ENCODE measurements at places on chromosomes 1 and 21.

- peak; percentile 42 for DNase-seq
These were observed 83.4 kb downstream of the LYST start for GRCh38 chr1:235783148-235783776.

- DNase-seq, result peak; percentile 15
These were observed 6.7 kb downstream of the PTTG1IP start for GRCh38 chr21:44866780-44867179.

DNA sequence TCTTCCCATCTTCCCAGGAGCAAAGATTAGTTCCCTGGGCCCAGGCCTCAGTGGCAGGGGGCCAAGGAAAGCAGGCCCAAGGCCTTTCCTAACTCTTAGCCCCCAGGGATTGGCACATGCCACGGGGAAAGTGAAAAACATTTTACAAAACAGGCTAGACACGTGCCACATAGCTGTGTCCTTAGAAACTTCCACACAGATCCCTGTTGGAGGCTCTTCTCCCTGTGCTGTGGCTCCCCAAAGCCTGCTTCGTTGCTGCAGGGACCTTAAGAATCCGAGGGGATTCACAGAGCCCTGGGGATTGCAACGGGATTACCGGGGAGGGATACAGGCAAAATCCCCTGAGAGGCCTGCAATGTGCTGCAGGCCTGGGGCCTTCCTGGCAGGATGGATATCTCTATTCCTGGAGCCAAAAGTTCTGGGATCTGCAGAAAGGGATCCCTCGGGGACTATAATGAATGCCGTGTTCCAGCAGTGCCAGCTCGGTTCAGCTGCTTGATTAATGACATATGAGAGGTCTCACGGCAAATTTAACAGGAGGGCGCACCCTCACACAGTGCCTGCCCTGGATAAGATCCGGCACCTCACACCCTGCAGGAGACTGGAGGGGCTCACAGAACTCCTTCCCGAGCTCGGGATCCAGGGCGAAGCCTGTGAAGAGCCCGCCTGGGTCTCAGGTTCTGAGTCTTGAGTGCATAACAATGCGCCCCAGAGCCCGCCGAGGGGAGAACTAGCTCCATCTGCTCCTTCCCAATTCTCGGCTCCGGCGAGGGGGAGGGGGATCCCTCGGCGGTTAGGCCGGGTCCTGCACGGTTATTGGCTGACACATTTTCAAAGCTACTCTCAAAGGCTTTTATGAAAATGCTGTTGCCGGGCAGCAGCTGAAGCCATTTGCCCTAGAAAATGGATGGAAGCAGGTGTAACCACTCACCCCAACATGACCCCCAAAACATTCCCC, 15.3 kb upstream of the RGS8 start:
- no peak for DNase-seq

DNA sequence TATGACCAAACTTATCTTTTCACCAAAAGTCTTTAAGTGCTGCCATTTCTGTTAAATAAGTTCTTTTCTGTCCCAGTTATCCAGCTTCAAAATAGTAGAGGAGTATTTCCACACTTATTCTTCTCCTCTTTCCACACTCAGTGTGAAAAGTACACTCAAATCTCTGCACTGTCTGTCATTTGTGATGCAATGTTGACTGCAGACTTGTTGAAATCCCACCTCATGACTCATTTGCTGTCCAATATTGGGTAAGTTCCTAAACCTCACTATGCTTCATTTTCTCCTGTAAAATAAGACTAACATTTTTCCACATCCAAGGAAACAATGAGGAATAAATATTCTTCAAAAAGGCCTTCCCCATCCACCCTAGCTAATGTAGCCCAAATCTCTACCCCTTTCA, 17.5 kb downstream of the LRRIQ3 start:
- DNase-seq, result no peak

DNA sequence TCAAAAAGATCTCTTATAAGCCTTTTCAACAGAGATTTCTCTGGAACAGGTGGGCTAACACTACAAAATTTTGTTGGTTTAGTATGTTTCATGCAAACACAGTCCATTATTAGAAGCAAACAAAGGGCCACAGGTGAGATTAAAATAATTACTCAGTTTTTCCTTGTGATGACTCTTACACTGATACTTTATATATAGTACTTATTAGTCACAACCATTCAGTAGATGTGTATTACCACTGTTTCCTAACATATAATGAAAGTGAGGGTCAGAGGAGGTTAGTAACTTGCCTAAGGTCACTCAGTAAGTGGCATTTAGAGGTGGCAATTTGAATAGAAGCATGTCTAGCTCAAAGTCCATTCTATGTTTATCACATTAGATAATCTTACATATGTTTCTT, 44.2 kb downstream of the CYYR1 start:
- no peak for DNase-seq

Measured in NCI-H146 (cell line).